G401 (cell line): ENCODE measurements at places on chromosomes 3 and 15. TPM values are rescaled to one million over a fixed set of nuclear protein-coding genes. Genes with fewer than 3 reads are reported as not detected.

GRCh38 chr3:39317571-39318169, 11.8 kb upstream of the CCR8 start:
- DNase-seq, result no peak

DNA sequence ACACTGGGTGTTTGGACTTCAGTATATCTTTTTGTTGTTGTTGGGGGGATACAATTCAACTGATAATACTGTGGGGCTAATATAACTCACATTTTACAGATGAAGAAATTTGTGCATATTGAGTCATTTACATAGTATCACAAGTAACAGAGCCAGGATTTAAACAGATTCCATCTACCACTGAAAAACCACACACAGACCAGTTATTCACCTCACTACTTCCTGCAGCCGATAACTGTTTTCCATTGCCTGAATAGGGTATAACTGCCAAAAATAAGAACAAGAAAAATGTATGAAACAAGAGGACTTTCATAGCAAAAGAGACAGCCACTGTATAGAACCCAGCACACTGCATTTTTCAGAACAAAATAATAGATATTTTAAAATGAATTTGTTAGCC, 215.8 kb upstream of the CNTN6 start:
- no peak for DNase-seq

DNA sequence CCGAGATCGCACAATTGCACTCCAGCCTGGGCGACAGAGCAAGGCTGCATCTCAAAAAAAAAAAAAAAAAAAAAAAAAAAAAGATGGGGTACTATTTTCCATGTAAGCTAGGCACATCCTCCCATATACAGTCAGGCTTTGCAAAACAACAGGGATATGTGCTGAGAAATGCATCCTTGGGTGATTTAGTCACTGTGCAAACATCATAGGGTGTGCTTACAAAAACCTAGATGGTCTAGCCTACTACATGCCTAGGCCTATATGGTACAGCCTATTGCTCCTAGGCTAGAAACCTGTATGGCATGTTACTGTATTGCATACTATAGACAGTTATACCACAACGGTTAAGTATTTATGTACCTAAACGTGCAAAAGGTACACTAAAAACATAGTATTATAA, 75.0 kb downstream of the TTBK2 start:
- DNase-seq, result no peak

DNA sequence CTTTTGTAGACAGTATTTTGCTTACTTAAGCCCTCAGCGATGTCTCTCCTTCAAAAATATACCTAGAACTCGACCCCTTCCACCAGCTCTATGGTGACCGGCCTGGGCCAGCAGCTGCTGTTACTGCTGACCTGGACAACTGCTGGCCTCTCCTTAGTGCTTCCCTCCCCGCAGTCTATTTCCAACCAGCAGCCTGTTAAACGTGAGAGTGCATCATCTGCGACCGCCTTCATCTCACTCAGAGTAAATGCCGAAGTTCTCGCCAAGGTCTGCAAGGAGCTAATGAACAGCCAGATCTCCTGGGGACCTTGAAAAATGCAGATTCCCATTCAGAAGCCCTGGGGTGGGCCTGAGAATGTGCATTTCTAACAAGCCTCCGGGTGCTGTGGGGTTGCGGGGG, 86.7 kb downstream of the RPLP1 start:
- no peak for DNase-seq

GRCh38 chr3:154799800-154800199, 280.3 kb upstream of the MME start:
- no peak for DNase-seq

GRCh38 chr3:22288756-22289155, 537.7 kb upstream of the ZNF385D start:
- peak; percentile 91 for DNase-seq

GRCh38 chr3:64238971-64239667, 13.9 kb upstream of the PRICKLE2 start:
- no peak for DNase-seq

GRCh38 chr3:192727032-192727847, at the start of gene FGF12:
Gene FGF12, minus strand, starts transcription at chr3:192727541.
- DNase-seq, result peak; percentile 98

DNA sequence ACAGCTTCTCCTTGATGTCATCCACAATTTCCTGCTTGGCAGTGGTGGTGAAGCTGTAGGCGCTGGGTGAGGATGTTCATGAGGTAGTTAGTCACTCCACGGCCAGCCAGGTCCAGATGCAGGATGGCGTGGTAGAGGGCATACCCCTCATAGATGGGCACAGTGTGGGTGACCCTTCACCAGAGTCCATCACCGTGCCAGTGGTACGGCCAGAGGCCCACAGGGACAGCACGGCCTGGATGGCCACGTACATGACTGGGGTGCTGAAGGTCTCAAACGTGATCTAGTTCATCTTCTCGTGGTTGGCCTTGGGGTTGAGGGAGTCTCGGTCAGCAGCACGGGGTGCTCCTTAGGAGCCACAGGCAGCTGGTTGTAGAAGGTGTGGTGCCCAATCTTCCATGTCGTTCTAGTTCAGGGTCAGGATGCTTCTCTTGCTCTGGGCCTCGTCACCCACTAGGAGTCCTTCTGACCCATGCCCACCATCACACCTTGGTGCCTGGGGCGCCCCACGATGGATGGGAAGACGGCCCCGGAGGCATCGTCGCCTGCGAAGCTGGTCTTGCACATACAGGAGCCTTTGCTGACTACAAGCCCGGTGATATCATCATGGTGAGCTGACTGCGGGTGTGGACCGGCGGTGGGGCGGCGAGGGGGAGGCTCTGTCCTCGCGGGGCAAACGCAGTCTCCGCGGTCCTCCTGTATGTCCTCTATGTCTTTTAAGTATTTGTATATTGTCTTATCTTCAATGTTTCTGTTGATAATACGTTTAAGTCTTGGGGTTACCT, 1119.0 kb downstream of the NAALADL2 start:
- no peak for DNase-seq

GRCh38 chr15:93865586-93865985, 365.8 kb upstream of the MCTP2 start:
- DNase-seq, result no peak

GRCh38 chr15:91476861-91477260, 376.6 kb upstream of the SLCO3A1 start:
- DNase-seq, result no peak

- DNase-seq, result no peak
Observed at GRCh38 chr3:133474251-133474801, 74.5 kb downstream of the BFSP2 start.

DNA sequence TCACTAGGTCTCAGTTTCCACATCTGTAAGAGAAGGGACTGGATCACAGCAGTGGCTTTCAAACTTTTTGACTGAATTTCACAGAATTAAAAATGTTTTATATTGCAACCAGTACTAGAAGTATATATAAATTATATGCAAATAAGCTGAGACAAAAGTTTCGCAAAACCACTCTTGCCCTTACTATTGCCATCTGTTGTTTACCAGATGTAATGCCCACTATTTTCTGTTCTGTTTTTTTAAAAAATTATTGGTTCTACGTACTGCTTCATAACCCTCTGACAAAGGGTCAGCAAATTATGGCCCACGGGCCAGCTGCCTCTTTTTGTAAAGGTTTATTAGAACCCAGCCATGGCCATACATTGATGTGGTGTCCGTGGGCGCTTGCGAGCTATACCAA, 44.8 kb downstream of the PDIA5 start:
- DNase-seq, result no peak

- peak; percentile 45 for DNase-seq
Observed at GRCh38 chr3:15585111-15585845, 16.1 kb downstream of the HACL1 start.

DNA sequence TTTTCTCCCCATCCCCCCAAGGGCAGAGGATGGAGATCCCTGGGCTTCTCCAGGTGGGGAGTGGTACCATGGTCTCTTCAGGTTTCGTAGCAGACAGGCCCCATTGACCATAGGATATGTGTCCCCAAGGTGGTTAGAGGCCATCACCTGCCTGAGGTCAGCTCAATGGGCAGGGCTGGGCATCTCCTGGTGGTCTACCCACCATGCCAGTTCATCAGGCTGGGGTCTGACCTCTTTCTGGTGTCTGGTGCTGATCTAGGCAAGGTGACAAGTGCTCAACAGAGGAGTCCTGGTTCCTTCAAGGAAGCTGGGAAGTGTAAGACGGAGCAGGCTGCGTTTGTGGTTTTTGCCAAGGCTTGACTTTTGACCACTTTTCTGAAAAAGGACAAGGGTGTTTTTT, 71.4 kb downstream of the SMAD3 start:
- DNase-seq, result no peak

- peak; percentile 91 for DNase-seq
Observed at GRCh38 chr3:62874711-62875557, at the start of gene CADPS. Gene CADPS, minus strand, starts transcription at chr3:62875416. Its CDS starts 387 bp downstream, at chr3:62875029.

- no peak for DNase-seq
Observed at GRCh38 chr3:27927882-27928281, 205.8 kb upstream of the EOMES start.

GRCh38 chr3:178189854-178190253, 346.4 kb upstream of the KCNMB2 start:
- DNase-seq, result no peak

GRCh38 chr15:58605931-58606530, 143.5 kb downstream of the ADAM10 start:
- DNase-seq, result no peak

- peak; percentile 88 for DNase-seq
Observed at GRCh38 chr15:60751985-60752952, 273.3 kb upstream of the ICE2 start.

GRCh38 chr3:152669560-152669959, 165.4 kb upstream of the P2RY1 start:
- DNase-seq, result no peak

GRCh38 chr3:125232401-125232800, 19.9 kb upstream of the SLC12A8 start:
- no peak for DNase-seq

- peak; percentile 83 for DNase-seq
Observed at GRCh38 chr15:28918141-28918983, 32.6 kb downstream of the APBA2 start.

DNA sequence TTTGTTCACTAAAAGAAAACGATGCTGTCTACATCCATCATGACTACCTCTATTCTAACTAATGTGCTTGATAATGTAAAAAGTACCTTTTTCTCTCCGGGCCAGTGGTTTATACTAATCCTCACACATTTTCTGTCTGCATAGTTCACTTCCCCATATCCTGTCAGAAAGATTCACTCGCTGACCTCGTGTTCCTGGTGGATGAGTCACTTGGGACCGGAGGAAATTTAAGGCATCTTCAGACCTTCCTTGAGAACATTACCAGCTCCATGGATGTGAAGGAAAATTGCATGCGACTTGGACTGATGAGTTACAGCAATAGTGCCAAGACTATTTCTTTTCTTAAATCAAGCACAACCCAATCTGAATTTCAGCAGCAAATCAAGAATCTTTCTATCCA, 33.8 kb downstream of the COL6A5 start:
- DNase-seq, result no peak

GRCh38 chr15:34986771-34987480, 1.2 kb downstream of the ZNF770 start:
- peak; percentile 28 for DNase-seq

- DNase-seq, result no peak
Observed at GRCh38 chr3:51270559-51270958, 114.5 kb upstream of the MANF start.

GRCh38 chr3:125139386-125139785, 73.2 kb downstream of the SLC12A8 start:
- no peak for DNase-seq

GRCh38 chr3:177378168-177378567, 180.9 kb upstream of the TBL1XR1 start:
- DNase-seq, result no peak

- DNase-seq, result no peak
Observed at GRCh38 chr15:90072978-90073640, 29.2 kb downstream of the IDH2 start.

DNA sequence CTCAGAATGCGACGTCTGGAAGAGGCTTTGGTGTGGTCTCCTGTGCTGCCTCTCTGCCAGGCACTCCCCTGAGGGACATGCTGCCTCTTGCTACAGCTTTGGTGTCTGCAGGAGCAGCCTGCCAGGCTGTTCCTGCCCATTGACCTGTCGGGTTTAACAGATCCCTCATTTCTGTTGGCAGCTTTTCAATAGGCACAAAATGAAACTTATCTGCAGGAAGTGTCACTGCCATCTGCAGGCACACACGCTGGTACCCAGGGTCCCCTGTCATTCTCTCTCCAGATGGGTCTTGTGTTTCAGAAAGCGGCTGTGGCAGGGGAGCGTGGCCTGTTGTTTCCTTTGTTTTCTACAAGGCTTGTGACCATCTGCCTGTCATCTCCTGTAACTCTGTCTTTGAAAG, 328.3 kb upstream of the CHRM5 start:
- DNase-seq, result peak; percentile 32

DNA sequence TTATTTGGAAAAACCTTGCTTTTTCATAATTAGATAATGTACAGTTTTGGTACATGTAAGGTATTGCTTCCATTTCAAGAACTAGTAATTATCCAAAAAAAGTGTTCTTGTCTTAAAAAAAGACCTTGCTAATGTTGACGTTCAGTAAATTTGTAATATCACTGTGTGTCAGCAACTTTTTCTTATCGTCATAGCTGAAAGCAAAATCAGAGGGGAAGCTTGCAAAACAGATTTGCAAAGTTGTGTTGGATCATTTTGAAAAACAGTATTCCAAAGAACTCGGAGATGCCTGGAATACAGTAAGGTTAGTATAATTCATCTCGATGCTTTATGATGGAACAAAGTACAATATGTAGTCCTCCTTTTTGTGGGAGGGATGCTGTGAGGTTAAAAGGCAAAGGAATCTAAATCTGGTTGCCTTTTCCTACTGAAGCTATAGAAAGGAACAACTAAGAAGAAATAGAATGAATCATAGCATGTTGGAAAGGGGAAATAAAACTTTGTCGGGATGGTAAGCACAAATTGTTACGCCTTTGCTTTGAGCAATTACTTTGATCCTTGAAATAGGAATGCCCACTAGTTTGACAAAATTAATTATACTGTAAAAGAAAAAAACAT, 1.5 kb downstream of the NSUN3 start:
- DNase-seq, result peak; percentile 5

DNA sequence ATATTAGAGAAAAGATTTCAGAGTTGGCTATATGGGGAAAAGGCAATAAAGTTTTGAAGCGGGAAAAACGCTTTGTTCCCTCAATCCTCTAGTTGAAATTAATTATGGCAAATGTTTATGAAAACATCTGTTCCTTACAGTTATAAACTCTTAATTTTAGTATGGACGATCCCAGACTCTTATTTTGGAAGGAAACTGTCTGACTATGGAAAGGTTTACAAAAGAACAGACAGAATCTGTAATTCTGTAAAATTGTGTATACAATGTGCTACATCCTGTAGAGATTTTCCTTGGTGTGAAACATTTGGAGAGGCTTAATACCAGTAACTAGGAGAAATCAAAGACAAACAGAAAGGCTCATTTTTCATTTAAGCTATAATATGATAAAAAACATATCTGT, 311.8 kb downstream of the TBC1D5 start:
- DNase-seq, result no peak

GRCh38 chr15:64044300-64045100, 1.8 kb downstream of the DAPK2 start:
- DNase-seq, result no peak

SPINK8 gene
- not detected in 2 replicates for total RNA-seq

ITIH4 gene
- 0.18 and 0.68 TPM in 2 replicates for total RNA-seq

OR5K2 gene
- not detected in 2 replicates for total RNA-seq

ITIH3 gene
- not detected in 2 replicates for total RNA-seq

MKRN2OS gene
- not detected in 2 replicates for total RNA-seq

CGGBP1 gene
- 12.5 and 13.0 TPM in 2 replicates for total RNA-seq

MASP1 gene
- total RNA-seq, result not detected in 2 replicates

EOGT gene
- 19.0 and 27.0 TPM in 2 replicates for total RNA-seq

RARB gene
- total RNA-seq, result not detected in 2 replicates

OR4M2 gene
- not detected in 2 replicates for total RNA-seq
